Ureter (tissue), 1 donor: ENCODE measurements at places on chromosomes 7 and 10.
A peak's percentile ranks its signal among the peaks of the same experiment; 100 is the strongest.

GRCh38 chr7:148872188-148872587 is 11.9 kb downstream of the EZH2 start:
- no peak for DNase-seq

GRCh38 chr7:84264396-84264795 is 69.8 kb upstream of the SEMA3A start:
- no peak for DNase-seq

- no peak for DNase-seq
These were observed 47.8 kb upstream of the PAX2 start for GRCh38 chr10:100697631-100698030.

DNA sequence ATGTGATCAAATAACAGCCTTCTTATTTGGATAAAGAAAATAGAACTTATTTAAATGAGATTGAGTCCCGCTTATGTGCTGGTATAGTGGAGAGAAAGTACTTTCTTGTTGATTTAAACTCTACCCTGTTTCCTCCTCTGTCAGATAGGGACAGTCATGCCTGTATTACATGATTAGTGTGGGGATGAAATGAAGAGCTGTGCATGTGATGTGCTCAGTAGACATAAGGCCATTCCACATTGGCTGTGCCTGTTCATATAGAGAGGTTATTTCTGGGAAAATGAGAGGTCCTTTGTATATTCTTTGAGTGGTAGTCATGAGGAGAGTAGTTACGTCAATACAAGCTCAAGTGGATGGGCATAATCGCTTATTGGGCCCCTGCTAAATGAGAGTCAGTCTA is 5.7 kb downstream of the MTURN start:
- no peak for DNase-seq

- DNase-seq = no peak
These were observed 143.0 kb downstream of the PLXNA4 start for GRCh38 chr7:132433301-132433700.

DNA sequence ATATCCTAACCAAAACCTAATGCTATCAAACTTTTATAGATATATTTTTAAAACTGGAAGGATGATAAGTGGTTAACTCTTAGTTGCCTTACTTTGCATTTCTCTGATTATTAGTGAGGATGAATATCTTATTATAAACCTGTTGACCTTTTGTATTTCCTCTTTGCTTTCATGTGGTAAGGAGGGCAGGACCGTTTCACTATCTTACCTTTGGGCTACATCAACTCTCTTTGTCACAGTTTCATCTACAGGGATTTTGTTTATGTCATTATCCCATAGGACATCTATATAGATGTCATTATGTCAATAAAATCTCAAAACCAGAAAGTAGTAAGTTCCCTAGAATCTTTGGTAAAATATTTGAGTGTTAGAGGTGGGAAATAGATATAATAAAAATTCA is 219.3 kb downstream of the THSD7A start:
- DNase-seq = no peak

- peak; percentile 89 for DNase-seq
These were observed 2.2 kb upstream of the IGFBP3 start for GRCh38 chr7:45923290-45923689.

GRCh38 chr7:26398756-26399509 is 107.3 kb downstream of the SNX10 start:
- DNase-seq = no peak

DNA sequence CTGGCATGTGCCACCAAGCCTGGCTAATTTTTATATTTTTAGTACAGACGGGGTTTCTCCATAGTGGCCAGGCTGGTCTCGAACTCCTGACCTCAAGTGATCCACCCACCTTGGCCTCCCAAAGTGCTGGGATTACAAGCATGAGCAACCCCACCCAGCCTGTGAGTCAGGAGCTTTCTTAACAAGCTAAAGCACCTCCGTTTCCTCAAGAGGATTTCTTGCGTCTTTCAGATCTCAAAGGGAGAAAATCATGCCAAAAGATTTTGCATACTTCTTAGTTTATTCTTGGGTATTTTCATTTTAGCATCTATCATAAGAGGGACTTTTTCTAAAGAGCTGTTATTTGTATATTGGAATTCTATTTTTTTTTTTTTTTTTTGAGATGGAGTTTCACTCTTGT is 47.9 kb upstream of the FOXK1 start:
- DNase-seq = no peak

- DNase-seq = no peak
These were observed 275.3 kb downstream of the NRG3 start for GRCh38 chr10:82150123-82150900.

DNA sequence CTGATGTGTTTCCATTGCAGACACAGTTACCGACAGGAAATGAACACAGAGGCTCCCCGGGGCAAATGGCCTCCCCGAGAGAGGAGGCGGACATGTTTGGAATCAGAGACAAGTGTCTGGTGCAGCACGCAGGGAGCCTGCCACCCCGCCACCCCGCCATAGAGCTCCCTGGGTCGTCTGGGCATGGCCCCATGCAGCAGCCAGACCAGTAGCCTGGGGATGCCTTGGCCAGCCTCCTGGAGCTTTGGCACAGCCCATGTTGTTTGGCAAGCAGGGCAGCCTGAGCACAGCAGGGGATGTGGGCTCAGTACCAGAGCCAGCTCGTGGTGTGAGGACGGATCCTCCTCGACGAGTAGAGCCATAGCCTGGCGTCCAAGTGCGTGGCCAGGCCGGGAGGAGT is 80.8 kb downstream of the NKX6-2 start:
- no peak for DNase-seq

- no peak for DNase-seq
These were observed 35.8 kb downstream of the PRF1 start for GRCh38 chr10:70566515-70567290.

DNA sequence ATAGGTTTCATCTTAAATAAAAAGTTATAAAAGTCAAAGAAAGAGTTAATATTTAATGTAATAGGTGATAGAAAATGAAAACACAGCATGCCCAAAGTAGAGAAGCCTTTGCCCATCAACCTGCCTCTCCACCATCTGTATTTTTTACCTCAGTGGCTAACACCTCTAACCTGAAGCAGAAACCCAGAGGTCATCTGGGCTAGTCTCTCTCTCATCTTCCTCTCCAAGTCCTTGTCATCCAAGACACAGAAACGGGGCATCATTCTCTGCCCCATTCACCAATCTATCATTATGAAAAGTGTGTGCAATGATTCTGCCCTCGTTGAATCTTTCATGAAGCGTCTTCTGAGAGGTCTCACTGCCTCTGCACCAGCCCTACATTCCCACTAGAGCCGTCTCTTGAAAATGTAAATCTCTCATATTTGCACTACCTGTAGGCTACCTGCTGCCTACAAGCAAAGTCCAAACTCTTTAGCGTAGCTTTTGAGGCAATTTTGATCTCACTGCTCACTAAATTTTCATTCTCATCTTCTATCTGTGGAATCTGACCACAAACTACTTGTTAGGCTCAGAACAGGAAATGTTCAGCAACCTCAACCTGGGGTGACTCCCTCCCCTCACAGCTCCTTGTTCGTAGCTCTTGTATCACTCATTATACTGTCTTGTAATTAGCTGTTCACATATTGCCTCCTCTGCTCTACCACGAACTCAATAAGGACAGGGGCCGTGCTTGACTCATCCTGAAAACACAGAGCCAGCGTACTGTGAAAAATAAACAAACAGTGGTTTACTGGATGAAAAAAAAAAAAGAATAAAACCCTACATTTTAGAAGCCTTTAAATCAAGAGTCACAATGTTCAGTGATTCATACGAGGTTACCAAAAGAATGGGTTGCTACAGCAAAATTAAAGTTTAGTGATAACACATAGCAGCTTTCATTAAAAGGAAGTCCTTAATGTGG is 83.1 kb downstream of the CTNNA3 start:
- no peak for DNase-seq

GRCh38 chr10:35640474-35640873 is 1.6 kb downstream of the FZD8 start:
- DNase-seq = no peak

DNA sequence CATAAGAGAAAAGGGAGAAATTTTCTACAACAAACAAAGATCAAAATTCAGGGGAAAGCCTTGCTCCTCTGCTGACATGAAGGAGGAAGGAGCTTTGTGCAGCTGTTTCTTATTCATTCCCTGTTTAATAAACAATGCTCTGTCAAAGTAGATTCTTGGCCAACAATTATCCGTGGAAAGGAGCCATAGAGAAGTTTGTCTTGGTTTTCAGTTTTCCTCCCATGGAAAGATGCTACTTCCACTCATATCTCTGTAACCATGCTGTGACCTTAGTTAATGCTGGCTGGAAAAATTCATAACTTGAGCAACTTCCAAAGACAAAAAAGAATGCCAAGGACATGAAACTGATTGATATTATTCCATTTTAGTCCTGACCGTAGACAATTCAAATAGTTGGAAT is 8.1 kb downstream of the DDC start:
- no peak for DNase-seq

GRCh38 chr7:24863626-24864025 is 106.4 kb upstream of the GSDME start:
- no peak for DNase-seq

GRCh38 chr10:69093933-69094332 is 6.0 kb downstream of the SRGN start:
- no peak for DNase-seq

DNA sequence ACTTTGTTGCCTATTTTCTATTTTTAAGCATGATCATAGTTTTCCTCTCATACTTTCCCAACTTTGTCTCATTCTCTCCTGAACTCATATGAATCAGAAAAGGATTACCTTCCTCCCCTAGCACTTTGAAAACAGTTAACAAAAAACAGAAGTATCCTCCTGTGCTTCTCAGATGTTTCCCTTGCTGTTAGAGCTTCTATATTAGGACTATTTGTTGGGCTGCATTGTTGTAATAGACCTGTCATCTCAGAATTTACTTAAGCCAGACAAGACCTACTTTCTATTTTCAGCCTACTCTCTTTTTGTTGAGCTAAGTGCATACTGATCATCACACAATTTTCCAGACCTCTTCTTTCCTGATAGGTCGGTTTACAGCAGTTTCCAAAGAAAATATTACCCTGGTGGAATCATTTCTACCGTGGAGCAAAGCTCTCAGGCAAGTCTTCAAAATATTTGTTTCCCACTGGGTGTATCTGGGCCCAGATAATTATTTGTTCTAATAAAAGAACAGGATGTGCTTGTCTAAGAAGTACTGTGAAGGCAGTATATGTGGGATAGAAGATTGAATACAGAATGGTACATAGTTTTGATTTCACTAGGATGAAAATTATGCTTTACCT is 411.9 kb upstream of the KLF6 start:
- DNase-seq = no peak

GRCh38 chr7:4071370-4072058 is 610.6 kb upstream of the FOXK1 start:
- no peak for DNase-seq

GRCh38 chr7:90459888-90460287 is 9.6 kb upstream of the PTTG1IP2 start:
- no peak for DNase-seq

DNA sequence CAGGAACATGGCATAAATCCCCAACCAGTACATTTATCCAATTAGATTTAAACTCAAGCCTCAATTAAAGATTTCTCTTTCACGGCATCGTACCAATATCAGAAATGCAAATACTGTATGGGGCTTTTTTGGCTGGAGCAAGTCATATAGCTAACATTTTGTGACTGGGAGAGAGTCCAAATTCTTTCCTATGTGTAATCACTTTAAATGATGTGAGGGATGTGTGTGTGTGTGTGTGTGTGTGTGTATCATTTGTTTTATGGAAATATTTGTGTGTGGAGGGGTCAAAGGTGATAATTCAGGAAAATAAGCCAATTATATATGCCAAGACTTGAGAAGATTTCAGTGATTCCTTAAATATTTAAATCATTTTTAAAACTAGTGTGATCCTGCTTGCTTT is 196.6 kb downstream of the TRIL start:
- no peak for DNase-seq

GRCh38 chr10:126059076-126059826 is 162.9 kb downstream of the FANK1 start:
- no peak for DNase-seq

DNA sequence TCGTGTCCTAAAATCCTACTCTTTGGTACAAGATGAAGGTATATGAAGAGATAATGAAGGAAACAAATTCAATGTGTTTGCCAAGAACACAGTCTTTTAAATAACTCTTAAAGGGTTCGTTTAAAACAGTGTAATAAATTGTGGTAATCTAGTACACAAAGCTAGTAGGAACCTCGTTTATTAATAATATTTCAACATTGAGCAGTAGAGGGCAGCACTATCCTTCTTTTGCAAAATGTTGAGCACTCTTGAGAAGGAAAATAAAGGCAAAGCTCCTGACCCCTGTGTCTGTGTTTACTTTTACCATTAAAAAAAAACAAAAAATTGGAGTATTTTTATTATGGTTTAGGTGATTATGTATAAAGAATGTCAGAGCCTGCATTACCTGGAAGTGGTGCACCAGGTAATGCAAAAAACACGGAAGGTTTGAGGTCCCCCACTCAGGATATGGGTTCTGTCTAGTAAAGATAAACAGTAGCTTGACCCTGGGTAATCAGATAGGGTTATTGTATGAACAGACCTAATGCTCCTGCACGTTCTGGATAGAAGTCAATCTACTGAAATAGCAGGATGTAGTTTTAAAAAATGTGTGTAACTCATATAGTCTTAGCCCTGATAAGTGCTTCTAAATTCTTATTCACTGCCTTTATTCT is 5.7 kb upstream of the GOT1 start:
- DNase-seq = no peak

DNA sequence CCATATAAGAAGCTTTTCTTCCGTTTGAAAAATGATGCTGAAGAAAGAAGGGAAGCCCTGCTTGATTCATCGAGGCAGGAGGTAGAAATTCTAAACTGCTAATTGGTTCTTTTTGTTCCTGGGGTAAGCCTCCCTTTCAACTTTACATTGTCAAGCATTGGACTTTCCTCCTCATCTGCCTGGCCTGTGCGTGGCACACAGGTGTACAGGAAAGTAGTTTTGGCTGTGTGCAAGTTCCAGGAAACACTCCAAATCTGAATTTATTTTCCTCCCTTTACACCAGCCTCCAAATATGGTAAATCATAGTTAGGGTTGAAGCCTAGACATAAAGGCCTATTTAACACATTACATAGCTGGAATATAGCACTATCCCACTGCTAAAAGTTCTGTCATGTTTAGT is 18.2 kb upstream of the RELN start:
- DNase-seq = no peak

GRCh38 chr7:29272057-29272456 is 77.5 kb downstream of the CHN2 start:
- no peak for DNase-seq

GRCh38 chr10:828191-828590 is 103.3 kb downstream of the LARP4B start:
- DNase-seq = no peak

DNA sequence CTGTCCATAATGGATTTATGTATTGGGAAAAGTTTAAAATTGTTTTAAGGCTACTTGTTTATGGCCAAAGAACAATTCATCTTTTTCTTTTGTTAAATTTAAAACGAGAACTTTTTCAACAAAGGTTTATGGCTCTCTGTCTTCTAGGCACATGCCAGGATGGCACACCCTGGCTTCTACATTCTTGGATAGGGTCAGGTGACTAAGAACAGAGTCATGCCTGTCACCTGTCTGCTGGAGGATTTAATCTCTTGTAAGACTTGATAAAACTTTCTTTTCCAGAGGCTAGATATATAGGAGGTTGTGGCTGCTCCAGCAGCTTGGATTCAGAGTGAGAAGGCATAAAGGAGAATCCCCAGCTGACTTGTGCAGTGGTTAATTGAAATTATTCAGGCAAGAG is 915.4 kb downstream of the GATA3 start:
- DNase-seq = no peak
